ENCODE measurements at places on chromosomes 1 and 21.
A peak's percentile ranks its signal among the peaks of the same experiment; 100 is the strongest.

- DNase-seq, result no peak
Observed at GRCh38 chr1:218478336-218478735, 133.2 kb downstream of the TGFB2 start.

- DNase-seq, result no peak
Observed at GRCh38 chr1:112304126-112304525, 91.9 kb upstream of the CTTNBP2NL start.

DNA sequence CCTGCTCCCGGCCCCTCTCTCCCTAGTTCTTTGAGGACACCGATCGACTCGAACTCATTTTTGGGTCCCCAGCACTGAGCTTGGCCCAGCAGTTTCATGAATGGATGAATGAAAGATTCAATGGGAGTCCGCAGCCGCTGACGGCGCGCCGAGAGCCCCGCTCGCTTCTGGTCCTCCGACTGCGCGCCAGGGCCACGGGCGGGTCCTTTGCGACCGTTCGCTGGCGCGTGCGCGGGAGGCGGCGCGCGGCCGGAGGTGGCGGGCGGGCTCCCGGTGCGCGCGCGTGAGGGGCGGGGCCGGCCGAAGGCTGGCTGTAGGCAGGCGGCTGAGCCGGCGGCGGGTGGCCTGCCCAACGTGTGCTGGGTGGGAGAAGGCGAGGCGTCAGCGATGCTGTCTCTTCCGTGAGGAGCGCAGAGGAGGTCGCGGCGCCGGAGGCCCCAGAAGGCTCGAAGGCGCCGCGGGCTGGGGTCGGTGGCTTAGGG, at the start of gene MAST2:
Gene MAST2 (plus strand): TSS at position 314 of the 482 bp plus-strand sequence. CDS start 284 bp downstream, outside the sequence.
- DNase-seq, result peak; percentile 70

DNA sequence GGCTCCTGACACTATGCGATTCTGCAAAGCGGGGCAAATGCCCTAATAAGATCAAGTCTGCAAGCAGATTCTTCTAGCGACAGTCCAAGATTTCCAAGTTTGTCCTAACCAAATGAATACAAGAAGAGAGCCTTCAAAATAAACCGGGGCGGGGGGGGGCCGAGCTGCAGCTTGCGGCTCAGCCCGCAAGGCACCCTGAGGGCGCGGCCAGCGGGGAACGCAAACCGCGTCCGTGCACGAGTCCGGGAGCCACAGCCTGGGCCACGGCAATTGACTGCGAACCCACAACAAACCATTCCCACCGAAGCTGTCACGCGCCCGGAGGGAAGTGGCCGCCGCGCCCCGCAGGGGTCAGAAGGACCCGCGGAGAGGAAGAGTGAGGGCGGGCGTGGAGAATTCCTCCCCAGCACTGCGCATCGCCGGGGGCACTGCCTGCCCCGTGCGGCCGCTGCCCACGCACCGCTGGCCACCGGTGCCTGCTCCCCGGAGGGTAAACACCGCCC, 687 bp downstream of the TGFBR3 start:
- DNase-seq, result no peak

DNA sequence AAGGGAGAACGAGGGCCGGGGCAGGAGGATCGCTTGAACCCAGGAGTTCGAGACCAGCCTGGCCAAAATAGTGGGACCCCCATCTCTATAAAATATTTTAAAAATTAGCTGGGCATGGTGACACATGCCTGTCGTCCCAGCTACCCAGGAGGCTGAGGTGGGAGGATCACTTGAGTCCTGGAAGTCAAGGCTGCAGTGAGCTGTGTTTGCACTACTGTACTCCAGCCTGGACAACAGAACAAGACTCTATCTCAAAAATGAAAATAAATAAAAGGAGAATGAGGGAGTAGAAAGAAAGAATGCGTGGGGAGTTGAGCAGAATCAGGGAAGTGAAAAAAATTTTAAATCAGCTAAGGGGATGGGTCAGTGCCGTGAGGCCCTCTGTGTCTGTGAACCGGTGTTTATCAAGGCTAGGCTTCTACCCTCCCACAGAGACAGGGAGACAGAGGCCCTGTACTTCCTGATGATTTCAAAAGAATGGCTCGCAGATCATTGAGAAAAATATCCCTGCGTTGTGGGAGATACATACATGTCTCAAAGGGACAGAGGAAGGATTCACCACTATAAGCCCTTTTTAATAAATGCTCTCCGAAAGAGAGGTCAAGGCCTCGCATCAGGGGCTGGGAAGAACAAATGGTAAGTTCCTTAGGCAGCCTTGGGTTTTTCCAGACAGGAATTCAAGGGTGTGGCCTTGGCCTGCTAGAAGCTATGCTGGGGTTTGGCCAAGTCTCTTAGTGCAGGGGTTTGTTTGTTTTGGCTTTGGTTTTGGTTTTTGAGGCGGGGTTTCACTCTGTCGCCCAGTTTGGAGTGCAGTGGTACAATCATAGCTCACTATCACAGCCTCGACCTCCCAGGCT, 20.7 kb downstream of the IL10RB start:
- no peak for DNase-seq

GRCh38 chr1:201552941-201553351, 14.0 kb downstream of the NAV1 start:
- DNase-seq, result no peak

DNA sequence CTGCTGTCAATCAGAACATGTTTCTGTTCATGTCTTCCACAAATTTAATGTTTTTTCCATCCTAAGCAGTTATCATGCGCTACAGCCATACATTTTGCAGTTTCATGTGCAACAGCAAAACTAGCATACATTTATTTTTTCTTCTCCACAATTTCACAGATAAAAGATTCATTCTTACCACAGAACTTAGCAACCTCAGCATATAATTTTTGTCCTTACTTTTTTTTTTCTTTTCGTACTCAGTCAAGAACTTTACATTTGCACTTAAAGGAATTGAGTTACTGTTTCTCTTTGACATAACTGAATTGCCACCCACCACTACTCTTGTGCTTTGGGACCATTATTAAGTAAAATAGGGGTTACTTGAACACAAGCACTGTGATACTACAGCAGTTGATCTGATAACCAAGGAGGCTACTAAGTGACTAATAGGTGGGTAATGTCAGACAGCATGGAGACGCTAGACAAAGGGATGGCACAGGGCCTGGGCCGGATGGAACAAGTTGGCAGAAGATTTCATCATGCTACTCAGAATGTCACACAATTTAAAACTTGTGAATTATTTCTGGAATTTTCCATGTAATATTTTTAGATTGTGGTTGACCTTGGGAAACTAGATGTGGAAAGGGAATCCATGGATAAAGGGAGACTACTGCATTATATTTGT, 50.2 kb upstream of the LHX8 start:
- no peak for DNase-seq

DNA sequence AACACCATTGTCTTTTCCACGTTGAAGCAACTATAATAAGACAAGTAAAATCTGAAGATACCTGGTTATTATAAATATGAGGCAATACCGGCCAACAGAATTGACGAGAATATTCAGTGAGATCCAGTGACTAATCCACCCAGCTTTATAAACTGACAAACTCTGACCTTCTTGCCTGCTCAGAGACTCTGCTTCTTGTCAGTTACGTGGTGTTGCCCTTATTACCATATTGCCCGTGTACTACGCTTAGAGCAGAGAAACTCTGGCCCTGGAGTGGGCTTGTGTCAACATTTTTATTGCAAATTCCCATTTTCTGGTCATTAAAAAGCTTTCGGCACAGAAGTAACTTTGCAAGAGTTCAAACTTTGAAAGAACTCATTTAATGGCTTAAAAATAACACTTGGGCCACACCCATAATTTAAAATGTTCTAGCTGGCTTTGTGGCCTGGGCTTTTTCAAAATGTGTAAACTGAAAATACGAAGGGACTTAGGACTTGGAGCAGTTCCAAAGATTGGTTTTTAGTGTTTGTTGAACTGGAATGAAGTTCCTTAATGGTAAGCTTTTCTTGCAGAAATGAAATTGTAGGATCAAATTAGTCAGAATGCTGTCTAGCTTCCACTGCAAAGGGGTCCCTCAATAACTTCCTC, 266.2 kb downstream of the LMO4 start:
- no peak for DNase-seq

DNA sequence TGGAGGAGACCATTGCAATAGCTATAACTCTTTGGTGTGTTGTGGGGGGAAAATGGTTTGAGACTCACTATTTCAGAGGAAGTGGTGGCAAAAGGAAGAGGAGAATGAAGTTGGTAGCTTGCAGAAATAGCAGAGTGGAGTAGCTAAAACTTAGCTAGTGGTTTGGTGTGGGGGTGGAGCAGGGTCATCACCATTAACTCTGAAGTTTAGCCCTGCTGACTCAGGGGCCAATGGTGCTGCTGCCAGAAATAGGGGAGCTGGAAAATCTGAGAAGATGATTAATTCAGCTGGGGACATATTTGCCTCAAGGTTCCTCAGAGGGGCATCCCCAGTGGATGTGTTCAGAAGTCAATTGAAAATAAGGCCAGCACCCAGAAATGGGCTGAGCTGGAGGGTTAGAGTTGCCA, 65.4 kb downstream of the RUNX1 start:
- DNase-seq, result no peak

GRCh38 chr1:20187103-20187812, 940 bp upstream of the PLA2G2C start:
- DNase-seq, result no peak

DNA sequence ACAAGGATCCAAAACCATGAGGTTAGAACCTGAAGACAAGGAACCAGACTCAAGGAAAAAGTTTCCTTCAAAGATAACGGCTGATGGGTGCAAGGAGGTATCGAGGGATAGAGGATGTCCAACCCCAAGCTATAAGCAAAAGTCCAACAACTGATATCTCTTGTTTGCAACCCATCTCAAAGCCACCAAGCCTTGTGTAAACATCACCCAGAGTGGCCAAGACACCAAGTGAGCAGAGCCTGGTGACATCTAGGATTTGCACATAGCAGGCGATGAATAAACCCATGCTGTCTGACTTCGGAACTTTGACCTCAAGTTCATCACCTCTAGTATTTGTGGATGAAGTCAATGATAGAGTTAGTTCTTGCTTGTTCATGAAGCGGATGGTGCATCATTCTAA, 180.7 kb downstream of the ETS2 start:
- DNase-seq, result no peak

DNA sequence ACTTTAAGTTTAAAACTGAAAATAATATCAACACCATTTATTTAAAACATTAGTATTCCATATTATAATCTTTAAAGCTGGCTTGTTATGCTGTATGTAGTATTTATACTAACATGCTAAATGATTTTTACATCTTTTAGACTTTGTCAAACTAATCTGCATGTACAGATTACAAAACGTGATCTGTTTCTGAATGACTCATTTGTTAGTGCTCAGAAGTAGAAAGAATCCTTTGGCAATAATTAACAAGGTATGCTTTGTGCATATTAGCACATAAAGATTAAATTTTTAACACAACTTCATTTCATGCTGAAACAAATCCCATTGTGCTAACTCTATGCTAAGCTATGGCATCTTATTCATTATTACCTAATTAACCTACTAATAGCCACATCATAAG, 242.4 kb downstream of the BARHL2 start:
- no peak for DNase-seq

GRCh38 chr1:151867321-151867720, 13.8 kb upstream of the THEM5 start:
- no peak for DNase-seq
